NCI-H524 (cell line): ENCODE measurements at places on chromosomes 11 and 22.

DNA sequence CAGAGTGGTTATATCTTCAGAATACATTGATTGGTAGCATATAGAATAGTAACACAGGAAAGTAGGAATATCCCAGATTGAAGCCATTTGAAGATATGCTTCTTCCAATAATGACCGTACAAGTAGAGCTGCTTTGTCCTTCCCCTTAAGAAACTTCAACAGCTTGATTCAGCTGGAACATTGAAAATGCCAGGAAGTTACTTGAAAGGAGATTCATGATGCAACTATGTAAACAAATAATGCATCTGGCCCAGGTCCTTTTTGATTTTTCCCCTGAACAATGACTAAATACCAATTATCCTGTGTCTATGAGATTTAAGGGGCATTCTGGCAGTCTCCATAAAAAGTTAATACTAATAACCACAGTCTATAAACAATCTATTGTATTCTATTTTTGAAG, 3.0 kb downstream of the DKK3 start:
- DNase-seq: no peak

DNA sequence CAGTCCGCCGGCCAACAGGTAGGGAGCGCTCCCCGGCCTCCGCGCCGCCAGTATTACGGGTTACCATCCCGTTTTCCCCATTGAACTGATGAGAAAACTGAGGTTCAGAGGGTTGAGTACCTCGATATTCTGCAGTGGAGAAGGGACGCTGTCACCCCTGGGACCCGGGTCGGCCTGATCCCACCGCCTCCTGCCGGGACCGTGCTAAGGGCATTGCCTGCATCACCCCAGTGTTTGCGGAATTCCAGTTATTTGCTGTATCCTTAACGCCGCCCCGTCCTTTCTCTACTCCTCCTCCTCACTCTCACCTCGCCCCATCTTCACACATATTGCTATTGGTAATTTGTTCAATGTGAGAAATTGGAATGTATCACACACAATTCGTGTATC, 370 bp upstream of the A4GALT start:
- no peak for DNase-seq

DNA sequence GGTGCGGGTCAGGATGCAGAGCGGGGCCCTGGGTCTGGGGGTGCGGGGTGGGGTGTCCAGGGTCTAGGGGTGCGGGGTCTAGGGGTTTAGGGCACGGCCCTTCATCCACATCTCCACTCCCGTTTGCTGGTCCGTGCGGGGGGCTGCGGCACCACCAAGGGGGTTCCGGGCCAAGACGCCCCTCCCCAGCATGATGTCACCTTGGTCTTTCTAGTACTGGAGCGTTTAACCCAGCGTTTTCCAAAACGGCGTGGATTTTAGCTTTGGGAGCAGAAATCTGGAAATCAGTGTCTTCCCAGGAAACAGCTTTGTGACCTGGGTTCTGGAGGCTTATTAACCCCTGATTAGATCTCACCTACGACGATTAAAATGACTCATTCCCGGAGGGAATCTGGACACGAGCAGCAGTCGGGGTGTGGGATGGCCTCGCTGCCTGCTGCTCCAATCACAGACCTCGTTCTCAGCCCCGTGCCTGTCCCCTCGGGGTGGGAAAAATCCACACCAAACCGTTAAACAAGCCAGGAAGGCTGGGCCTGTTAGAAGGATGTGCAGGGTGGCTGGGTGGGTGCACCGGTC, 759 bp downstream of the AP2A2 start:
- peak; percentile 20 for DNase-seq

DNA sequence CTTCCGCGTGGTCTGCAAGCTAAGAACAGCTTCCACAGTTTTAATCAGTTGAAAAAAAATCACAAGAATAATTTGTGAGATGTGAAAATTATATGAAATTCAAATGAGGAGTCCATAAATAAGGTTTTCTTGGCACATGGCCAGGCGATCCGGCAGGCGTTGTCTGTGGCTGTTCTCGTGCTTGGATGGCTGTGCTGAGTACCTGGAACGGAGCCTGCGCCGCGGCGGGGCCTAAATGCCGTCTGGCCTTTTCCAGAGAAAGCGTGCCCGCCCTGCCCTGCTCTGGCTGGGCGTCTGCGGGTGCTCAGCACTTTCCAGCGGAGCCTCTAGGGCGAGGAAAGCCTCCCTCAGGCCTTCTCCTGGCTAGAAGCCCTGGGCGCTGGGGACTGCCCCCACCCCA, 41.8 kb downstream of the OSBPL5 start:
- no peak for DNase-seq

GRCh38 chr11:78768971-78769370, 194.3 kb upstream of the NARS2 start:
- DNase-seq: no peak

GRCh38 chr11:65428578-65429067, 6.0 kb downstream of the NEAT1 start:
- no peak for DNase-seq

DNA sequence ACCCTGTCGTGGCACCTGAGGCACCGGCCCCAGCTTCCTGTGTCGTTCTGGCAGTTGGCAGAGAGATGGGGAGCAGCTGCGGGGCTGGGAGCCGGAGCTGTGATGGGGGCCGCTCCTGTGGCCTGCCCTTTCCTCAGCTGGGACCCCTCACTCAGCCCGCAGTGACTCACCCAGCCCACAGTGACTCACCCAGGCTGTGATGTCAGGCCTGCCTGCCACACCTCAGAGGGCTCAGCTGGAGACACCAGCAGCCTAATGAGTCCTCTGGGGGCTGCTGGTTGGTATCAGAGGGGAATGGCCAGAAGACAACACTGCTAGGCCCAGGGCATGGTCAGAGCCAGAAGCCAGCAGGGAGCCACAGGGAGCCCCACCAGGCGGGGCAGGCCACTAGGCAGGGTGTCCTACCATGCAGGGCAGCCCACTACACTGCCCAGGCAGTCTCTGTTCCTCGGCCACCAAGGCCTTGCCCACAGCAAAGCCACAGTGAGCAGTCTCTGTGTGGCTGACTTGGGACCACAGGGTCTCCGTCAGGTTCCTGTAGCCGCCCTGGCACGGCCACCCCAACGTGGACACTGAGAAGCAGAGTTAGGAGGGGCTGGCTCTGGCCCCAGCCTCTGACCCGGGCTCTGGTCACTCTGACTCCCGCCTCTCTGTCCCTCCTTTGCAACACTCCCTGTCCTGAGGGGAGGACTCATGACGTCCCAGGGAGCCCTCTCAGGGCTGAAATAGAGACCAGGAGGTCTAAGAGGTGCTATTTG, 4.2 kb upstream of the FXYD2 start:
- DNase-seq: no peak

DNA sequence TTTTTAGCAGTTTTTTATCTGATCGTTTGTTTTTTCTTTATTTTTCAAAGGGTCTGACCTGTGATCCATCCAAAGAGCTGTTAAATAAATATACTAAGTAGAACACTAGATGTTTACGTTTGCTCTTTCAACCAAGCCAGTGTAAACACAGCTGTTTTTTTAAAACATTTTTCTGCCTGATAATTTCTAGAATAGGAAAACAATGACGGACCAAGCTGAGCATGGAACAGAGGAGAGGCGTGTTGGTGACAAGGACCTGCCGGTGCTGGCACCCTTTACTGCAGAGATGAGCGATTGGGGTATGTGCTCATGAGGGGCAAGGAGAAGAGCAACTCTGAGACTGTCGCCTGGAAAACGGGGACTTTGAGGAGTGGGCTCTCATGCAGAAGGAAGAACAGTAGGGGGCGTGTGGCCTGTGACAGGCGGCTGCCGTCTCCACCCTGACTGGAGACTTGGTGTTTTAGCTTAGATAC, 28.6 kb upstream of the PANX2 start:
- peak; percentile 17 for DNase-seq

DNA sequence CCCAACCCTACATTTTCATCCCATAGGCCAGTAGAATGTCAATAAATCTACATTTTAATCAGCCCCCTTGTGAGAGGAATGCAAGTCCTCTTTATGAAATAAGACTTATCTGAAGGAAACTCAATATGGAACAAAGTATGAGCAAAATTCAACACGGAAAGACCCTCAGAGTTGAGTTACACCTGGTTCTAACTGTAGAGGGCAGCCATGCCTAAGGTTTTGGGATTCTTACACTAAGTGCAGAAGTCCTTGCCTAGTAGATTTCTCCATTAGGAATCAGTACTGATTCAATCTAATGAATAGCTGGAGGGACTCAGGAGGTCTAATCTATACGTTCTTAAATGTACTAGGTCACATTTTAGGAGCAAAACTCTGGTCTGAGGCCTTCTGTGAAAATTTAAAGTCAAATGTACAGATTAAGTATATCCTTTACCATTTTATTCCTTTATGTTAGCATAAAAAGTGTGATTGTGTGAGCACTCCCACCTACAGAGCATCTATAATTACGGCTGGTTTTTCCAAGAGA, 904.5 kb downstream of the DLG2 start:
- DNase-seq: peak; percentile 3

DNA sequence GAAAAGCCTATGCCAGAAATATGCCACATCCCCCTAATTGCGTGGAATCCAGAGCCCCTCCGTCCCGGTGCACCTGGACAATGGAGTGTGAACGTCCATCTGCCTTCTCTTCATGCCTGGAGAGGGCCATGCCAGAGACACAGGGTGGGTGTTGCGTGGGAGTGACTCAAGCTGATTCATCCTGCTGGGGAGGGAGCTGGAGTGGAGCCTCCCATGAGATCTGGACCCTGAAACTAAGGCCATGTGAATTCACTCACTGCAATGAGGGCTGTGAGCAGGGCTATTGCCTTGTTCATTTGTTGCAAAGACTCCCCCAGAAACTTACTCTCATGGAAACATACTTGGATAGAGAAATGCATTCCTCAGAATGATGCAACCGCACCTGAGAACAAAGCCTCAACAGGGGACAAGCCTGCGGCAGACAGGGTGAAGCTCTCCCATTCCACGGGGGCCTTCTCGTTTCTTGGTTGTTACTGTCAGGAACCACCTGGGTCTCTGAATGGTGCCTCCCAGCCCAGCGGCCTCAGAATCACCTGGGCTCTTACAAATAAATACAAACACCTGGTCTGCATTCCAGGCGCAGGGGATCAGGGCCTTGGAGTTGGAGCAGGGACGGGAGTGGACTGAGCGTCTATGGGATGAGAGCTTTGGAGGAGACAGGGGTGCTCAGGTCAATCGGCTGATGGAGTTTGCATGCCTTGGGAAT, 1031.2 kb downstream of the BRD1 start:
- no peak for DNase-seq

GRCh38 chr11:3215346-3216026, 3.1 kb downstream of the MRGPRG start:
- DNase-seq: no peak

DNA sequence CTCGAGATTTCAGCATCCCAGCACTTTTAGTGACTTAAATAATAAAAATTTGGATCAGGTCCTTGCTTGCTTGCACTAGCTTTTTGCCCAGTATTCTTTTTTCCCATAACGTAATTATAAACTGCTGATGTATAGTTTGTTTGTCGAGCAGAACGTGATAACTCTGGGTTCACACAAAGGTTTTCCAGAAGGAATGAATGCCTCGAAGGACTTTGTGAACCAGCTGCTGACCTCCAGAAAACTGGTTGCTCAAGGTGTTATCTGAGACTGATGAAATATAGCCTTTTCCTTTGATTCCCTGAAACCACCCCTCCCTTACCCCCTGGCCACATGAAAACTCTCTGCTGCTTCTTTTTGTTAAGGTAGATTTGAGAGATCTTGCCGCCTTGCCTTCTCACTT, 229.1 kb upstream of the CARD18 start:
- DNase-seq: no peak

- peak; percentile 69 for DNase-seq
These were observed 21.1 kb downstream of the SERPINH1 start for GRCh38 chr11:75582895-75583717.

DNA sequence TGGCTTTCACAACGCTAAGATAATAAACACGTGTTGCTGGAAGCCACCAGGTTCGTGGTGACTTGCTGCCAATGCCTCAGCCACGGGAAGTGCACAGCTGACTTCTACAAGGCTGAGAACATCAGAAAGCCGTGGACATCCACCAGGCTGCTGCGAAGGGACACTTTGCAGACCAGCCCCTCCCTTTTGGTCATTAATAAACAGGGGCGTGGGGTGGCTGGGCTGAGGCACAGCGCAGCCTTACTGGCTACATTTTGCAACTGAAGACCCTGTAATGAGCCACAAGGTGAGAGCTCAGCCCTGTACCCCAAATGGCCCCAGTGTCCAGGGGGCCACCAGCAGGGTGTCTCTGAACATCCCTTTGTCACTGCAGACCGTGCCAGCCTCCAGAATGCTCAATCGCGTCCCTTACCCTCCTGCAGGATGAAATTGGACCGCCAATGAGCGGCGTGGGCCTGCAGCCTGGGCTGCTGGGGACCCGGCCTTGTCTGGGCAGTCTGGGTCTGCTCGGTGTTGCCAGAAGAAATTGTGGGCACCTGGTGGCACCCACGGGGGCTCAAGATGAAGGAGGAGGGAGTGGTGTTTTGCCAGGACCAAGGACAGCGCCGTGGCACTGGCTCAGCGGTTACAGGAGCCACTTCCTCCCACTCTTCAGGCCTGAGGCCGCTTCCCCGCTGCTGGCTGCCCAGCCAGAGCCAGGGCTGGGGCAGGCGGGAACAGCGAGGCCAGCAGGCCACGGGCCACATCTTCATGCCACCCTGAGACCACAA, 181.9 kb downstream of the CTTN start:
- DNase-seq: no peak

GRCh38 chr11:61293867-61294716, 1.0 kb downstream of the VWCE start:
- DNase-seq: peak; percentile 53

- no peak for DNase-seq
These were observed 60.5 kb downstream of the CYB5R2 start for GRCh38 chr11:7612661-7613393.

DNA sequence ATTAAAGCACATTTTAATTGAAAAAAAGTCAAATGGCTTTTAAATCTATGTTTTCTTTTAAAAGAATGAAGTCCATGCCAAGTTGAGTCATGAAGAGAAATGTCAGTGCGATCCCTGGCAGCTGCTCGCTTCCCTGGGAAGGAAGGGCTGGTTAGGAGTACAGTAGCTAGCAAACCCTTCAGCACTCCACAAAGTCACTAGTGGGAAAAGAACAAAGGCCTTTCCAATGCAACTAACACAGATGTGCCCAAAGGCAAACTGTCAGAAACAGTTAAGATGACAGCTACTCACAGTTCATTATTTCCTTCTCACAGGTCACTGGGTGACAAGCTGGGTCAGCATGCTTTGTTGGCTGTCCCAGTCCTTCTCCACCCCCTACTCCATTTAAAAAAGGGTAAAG, 308.7 kb downstream of the DCDC1 start:
- no peak for DNase-seq

DNA sequence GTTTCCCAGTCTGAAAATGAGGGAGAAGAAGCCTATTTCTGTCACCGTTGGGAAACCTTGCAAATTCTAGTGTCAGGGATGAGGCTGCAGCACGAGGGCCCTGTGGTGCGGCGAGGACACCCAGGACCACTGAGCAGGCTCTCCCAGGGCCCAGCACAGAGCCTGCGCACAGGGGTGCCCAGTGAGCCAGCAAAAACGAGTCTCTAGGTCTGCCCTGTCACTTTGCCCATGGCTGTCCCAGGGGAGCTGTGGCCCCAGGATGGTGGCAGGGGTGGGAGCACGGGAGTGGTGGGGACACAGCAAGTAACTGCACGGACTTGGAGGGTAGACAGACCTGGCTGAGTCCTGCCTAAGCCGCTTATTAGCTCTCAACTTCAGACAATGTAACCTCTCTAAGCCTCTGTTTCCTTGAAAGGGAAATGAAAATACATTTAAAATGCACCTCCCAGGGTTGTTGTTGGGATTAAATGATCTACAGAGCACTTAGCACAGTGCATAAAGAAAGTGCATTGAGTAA, 44.2 kb downstream of the DSCAML1 start:
- no peak for DNase-seq

GRCh38 chr11:78109081-78110015, 29.7 kb upstream of the NDUFC2 start:
- DNase-seq: peak; percentile 98
